ENCODE measurements at places on chromosomes 12 and 14.

DNA sequence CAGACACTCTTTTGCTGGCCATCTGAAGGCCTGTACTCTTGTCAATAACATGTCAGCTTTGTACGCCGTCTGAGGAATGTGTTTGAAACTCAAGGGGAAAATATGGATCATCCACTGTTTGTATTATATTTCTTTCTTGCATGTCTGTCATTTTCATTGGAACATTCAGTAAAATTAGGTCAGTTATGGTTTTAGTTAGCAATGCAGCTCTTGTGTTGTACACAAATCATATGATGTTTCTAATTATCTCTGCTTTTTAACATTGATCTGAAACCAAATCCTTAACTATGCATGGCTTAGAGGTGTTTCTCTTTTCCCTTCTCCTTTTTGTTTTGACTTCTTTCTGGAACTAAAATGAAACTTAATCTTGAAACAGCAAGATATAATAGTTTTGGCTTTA is 333.6 kb upstream of the PRICKLE1 start:
- DNase-seq = peak; percentile 61

DNA sequence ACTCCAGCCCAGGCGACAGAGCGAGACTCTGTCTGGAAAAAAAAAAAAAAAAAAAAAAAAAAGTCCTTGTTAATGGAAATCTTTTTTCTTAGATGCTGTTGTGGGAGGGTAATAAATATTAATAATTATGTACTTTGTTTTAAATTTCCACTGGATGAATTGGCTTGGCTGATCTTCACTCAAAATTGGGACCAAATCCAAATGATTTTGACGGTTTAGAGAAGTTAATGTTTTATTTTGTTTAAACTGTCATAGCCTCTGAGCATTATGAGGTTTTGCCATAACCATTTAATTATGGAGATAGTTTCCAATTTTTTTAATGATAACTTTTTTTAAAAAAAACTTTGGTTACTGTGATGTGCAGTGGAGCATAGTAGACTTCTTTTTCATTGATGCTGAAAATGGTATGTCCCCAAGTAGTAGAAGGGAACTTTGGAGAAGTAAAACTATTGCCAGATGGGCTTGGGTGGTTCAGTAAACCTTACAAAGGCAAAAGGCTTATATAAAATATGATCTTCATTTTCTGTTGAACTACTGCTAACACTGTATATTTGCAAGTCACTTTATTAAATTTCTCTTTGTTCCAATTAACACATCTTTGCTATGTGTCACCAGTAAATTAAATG is 3.9 kb upstream of the PMCH start:
- no peak for DNase-seq

GRCh38 chr12:21891751-21892217 is 49.4 kb downstream of the ABCC9 start:
- DNase-seq = peak; percentile 69

DNA sequence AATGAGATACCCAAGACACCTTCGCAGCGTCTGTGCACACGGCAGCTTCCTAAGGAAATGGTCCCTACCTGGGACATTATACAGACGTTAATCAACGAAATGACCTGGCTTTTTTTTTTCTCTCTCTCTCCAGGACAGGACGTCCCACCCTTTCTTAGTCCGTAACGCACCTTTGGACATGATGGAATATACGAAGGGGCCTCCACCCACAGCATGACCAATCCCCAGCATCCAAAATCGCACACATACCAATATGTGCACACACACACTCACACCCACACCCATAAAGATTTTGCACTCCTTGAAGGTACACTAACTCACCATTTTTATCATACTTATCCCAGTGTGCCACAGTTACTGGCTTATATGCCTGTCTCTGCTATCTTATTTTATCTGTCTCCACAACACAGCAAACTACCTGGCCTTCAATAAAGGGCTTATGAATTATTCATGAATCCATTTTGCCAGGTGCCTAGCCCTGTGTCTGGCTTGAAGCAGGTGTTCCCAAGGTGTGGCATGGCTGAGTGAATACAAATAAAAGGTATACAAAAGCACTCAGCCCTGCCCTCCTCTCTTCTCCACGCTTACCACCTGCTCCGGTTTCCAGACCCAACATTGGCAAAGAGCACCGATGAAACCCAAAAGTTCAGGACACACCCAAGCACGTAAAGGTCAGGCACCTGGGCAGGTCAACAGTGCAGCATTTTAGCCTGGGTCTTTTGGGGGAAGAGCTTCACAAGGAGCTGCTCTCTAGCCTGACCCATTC is 2.2 kb downstream of the SCNN1A start:
- DNase-seq = no peak

GRCh38 chr14:101000711-101001250 is 97.3 kb upstream of the RTL1 start:
- DNase-seq = no peak

GRCh38 chr12:75900781-75901254 is 130.8 kb downstream of the PHLDA1 start:
- DNase-seq = no peak

- DNase-seq = no peak
These were observed 54.9 kb upstream of the MDGA2 start for GRCh38 chr14:47730296-47730695.

- no peak for DNase-seq
These were observed 77.3 kb downstream of the BCL11B start for GRCh38 chr14:99194736-99195135.

DNA sequence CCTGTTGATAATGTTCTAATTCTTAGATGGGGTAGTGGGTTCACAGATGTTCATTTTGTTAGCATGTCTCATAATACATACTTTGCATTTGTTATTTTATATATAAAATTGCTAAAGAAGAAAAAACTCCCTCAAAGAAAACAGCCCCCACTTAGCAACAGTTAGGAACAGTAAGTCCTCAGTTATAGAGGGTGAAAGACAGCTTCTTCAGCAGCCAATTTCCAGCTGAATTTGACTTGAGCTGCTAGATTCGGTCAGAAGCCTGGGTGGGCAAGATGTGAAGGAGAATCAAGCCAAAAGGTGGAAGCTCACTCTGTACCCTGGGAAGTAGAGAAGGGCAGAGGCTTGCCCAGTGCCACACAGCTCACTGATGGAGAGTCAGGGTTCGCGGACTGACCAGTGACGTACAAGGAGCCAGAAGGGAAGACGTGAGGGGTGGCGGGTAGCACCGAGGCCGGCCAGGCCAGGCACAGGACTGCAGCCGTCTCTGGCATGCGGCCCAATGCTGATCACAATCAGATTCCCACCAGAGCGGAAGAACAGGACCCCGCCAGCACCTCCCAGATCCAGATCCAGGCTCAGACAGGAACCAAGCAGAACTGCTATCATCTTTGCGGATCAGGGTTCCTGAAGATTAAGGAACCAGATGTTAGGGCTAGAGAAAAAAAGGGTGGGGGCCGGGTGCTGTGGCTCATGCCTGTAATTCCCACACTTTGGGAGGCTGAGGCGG is 30.4 kb upstream of the VWF start:
- no peak for DNase-seq

- DNase-seq = no peak
These were observed 148.3 kb downstream of the KCNH5 start for GRCh38 chr14:62896932-62897456.

- DNase-seq = no peak
These were observed 891.1 kb downstream of the TMEM121 start for GRCh38 chr14:106417224-106418049.

DNA sequence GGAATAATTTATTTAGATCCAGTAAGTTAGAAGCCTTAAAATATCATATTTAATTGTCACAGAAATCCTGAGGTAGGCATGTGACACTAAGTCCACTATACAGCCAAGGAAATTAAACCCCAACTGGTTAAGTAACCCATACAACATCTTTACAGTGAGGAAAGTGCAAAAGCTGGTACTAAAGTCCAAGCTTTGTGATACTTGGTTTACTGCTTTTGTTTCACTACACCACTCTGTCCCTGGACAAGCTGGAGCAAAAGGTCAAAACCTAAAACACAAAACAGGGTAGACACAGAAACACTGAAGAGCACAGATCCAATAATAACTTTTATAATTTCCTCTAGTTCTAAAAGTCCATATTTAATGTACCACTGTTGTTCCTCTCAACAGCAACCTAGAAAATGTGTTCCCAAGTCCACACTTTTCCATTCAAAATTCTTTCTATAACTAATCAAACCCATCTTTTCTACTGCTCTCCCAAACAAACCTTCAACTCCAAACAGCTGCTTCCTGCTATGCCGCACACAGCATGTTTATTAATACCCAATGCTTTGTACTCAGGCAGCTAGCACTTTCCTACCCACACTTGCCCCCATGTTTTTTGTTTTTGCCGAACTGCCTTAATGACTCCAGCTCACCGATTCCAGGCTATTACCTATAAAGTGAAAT is 90.9 kb downstream of the MED13L start:
- no peak for DNase-seq

DNA sequence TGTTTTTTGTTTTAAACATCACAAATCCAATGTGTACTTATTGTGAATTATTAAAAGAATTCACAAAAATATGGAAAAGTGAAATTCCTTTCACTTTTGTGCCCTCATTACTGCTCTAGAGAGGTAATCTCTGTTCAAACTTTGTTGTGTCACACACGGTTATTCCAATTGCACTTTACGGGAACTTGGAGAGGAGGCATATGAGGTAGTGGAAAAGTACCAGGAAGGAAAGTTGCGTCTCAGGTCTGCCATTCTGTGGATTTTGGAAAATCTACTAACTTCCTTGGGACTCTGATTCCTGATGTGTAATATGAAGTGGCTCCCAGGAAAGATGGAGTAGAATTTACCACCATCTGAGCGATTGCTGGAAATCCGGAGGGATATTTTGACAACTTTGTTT is 90.9 kb upstream of the DCN start:
- DNase-seq = no peak

GRCh38 chr14:92577321-92577742 is 63.8 kb downstream of the RIN3 start:
- DNase-seq = no peak

- no peak for DNase-seq
These were observed 60.8 kb upstream of the C14orf180 start for GRCh38 chr14:104518659-104519350.

DNA sequence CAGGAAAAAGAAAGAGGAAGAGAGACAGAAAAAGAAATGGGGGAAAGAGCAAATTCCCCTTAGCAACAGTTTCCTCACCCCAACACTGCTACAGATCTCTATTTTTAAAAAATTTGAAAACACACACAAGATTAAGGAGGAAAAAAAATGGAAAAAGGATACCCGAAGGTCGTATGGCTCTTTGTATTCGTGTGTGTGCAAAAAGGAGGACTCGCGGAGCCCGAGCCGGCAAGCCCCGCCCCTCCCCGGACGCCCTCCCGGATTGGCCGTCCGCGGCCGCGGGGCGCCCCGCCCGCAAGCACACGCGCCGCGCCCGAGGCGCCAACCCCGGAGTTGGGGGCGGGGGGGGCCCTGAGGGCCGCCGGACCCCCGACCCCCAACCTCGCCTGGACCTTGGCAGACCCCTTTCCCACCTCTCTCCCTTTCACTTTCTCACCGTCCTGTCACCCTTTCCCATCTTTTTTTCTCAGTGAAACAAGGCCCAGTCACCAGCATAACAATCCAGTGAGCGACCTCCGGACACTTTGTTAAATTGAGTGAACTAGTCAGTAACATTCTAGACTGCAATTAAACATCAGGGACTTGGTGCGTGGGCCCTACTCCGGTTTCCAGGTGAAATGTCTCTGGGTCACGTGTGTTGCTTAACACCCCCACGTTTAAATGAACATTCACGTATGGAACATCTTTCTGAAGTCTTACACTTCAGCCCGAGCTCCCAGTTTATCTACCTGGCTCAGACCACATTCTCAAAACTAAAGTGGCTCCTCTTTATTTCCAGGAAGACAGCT is at the start of gene C14orf93:
Gene C14orf93 (minus strand): TSS at position 205 of the 788 bp plus-strand sequence. CDS start 11,120 bp downstream, outside the sequence.
- peak; percentile 60 for DNase-seq

DNA sequence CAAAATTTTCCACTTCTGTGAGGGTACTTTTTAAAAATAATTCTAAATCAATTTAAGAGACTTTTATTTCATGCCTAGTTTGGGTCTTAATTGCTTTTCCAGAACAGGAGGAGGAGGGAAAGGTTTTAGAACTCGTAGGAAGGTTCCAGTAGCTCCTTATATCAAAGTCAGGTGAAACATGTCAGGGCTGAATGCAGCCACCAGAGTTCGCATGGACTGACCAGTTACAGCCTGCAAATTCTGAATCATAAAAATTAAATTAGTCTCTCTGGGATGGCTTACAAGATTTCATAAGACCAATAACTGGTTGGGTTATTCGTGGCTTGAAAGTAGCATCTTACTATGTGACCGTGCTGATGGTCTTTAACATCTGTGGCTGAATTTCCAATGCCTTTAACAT is 397 bp downstream of the BDKRB1 start:
- peak; percentile 50 for DNase-seq

GRCh38 chr12:57248934-57249742 is 1.8 kb downstream of the STAC3 start:
- no peak for DNase-seq

DNA sequence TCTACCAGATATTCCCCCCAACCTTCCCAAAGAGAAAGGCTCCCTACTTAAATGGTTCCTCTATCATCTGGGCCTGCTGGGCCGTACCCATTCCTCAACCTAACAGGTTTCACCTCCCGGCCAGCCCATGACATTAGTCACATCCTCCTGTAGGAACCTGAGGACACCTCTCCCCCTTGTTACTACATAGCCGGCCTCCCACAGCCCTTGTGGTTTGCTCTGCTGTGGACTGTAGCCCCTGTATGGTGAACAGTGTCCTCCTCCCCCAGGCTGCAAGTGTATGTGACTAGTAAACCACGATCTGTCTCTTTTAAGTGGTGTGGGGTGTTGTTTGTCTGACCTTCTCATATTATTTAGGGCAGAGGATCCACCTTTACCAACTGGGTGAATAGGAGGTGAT is 371.7 kb downstream of the RGS6 start:
- DNase-seq = no peak

GRCh38 chr12:89479982-89480381 is 44.6 kb downstream of the GALNT4 start:
- DNase-seq = no peak

- peak; percentile 91 for DNase-seq
These were observed at the start of gene SUSD6 for GRCh38 chr14:69611172-69612013. Gene SUSD6 (plus strand): TSS chr14:69611596. CDS start chr14:69658593, 46,997 bp downstream.

- DNase-seq = no peak
These were observed 103.1 kb upstream of the PPM1H start for GRCh38 chr12:63037746-63038712.

DNA sequence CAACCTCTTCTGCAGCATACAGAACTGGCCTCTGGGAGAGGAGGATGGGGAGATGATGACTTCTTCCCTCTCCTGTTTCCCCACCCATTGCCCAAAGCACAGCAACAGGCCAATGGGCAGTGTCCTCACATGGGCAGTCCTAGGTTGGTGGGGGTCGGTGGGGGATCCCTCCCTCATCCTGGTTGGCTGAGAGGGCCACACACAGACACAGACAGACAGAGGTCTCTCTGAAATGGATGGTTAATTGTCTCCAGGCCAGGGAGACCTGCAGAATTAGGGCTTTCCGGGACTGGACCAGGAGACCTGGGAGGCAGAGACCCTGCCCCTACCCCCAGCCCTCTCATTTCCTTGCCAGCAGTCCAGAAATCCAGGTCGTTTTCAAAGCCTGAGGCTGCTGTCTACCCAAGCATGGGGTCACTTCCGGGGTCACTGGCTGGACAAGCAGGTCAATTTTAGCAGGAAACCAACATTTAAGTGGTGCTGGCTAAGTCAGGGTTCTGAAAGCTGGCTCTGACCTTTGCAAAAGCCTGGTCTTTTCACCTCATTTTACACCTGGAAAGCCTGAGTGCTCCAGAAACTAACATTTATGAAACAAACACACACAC is 48.6 kb upstream of the TBX3 start:
- DNase-seq = no peak

- DNase-seq = no peak
These were observed 108.9 kb downstream of the DERA start for GRCh38 chr12:16020031-16020430.
